ENCODE measurements at places on chromosomes 5 and 9.
A peak's percentile ranks its signal among the peaks of the same experiment; 100 is the strongest.

DNA sequence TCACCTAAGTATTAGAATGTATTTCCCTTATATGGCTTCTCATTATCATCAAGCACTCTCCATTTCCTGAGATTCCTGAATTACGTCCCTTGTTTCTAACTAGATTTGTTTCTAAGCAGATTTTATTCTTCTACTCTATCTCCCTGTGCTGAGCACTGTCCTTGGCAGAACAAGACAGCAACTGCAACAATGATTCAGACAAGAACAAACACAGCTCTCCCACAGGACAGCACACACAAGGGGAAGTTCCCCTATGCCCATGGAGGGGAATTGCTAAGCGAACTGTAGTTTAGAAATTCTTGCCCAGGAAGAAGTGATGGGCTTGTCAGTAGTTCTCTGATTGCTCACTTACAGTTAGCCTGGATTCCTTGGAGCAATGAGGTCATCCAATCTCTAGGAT lies 759.9 kb downstream of the DTWD2 start:
- DNase-seq = no peak

- no peak for DNase-seq
These were observed 125.3 kb downstream of the ST8SIA4 start for GRCh38 chr5:100777680-100778300.

GRCh38 chr9:84207491-84207951 lies 133.0 kb downstream of the SLC28A3 start:
- DNase-seq = no peak

- no peak for DNase-seq
These were observed 42.6 kb upstream of the KIF2A start for GRCh38 chr5:62263401-62263800.

- no peak for DNase-seq
These were observed 35.7 kb upstream of the ADRB2 start for GRCh38 chr5:148790545-148791333.

GRCh38 chr5:57338068-57338867 lies 144.3 kb downstream of the ACTBL2 start:
- no peak for DNase-seq

DNA sequence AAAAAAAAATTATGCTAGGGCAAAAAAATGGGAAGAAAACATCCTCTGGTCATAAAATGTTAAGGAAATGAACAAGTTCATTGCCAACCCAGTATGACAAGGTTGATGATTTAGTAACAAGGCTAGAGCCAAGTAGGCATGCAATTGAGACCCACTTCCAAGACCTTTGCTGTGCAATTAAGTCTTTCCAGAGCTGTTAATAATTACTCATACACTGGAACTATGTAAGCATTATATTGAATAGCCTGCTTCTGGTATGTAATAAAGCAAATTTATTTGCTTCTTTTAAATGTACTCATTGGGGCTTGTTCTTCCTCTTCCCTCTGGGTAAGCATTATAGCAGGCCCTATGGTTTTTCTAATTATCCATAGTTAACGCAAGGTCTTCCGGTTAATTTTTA lies 32.5 kb upstream of the SNAPC3 start:
- no peak for DNase-seq

- DNase-seq = no peak
These were observed 55.0 kb downstream of the SH3PXD2B start for GRCh38 chr5:172399336-172399735.

GRCh38 chr5:109690242-109690974 lies 681 bp downstream of the MAN2A1 start:
- peak; percentile 14 for DNase-seq

DNA sequence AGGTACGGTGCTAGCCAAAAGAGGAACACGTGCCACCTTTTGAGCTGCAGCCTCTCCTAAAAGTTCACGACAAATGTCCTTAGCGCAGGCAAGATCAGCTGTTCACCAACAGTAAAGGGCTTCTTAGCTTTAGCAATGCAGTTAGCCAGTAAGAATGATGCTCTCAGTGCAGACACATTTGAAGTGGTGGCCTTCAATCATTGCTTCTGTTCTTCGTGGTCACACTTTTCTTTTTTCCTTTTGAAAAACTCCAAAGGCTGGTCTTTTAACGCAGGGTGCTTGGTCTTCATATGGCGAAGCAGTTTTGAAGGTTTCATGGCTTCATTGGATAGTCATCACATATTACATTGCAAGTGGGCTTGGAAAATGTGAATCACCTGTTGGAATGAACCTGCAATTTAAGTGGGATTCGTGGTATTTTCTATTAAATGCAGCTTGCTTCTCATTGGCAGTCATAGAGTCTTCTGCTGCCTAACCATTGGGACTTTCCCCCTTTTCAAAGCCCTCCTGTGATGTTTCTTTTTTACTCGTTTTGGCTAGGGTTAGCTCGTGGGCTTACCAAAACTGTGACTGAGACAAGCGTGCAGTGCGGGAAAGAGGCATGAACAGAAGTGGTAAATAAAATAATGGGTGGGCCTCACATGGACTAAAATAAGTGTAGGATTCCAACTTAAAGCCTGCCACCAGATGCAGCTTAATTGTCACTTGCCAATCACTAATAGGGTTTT lies 100.9 kb downstream of the MRPL36 start:
- no peak for DNase-seq

DNA sequence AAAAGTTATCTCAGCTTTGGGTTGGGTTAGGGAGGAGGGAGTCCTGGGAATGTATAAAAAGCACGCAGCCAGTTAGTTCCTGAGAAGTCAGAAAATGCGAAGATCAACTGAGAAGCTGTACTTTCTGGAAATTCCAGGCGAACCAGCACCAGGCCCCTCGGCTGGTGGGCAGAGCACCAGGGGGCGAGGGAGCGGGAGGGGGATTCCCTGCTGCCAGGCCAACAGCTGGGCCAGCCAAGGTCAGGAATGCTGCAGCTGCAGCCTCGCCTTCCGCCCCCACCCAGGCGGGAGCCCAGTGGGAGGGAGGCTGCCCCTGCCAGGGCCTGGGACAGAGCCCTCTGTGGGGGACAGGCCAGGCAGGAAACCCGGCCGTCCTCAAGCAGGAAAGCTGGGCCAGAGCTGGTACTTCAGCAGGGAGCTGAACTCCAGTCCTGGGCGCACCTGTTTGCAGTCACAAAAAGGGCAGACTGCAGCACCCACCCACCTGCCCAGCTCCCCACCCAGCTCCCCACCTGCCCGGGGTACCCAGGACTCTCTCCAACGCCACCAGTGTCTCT lies 35.5 kb downstream of the VAV2 start:
- no peak for DNase-seq

DNA sequence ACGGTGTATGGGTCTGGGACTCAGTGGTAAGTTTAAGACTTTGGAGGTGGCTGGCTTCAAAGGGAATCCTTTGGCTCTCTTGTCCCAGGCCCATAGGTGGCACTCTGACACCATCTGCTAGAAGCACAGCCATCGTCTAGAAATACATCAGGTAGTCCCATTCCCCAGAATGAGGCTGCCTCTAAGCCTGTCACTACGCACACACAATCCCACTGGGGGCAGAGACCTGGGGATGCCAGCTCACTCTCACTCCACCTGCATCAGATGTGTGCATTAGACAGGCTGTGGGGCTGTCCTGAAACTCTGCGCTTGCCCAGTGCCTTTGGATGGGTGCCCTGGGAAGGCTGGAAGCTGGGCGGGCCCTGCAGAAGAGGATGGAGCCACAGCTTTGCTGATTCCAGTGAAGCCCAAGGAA lies 127.5 kb upstream of the PANK3 start:
- DNase-seq = peak; percentile 17
